Right atrium auricular region (tissue), 2 donors: ENCODE measurements at places on chromosomes 1 and 21. TPM values are rescaled to one million over a fixed set of nuclear protein-coding genes. Genes with fewer than 3 reads are reported as not detected.

DNA sequence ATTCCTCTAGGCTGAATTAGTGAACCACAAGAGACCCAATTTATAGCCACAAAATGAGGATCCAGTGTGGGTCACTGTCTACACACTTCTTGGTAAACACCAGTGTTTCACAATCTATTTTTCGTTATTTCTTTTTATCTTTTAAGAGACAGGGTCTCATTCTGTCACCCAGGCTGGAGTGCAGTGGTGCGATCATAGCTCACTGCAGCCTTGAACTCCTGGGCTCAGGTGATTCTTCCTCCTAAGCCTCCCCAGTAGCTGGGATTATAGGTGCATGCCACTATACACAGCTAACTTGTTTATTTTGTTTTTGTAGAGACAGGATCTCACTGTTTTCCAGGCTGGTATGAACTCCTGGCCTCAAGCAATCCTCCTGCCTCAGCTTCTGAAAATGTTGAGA, 29.3 kb upstream of the SLC45A3 start:
- no peak for DNase-seq

The SLC30A1 gene
- 13.1 TPM for total RNA-seq

GRCh38 chr1:225754940-225755641, 22.5 kb upstream of the SRP9 start:
- peak; percentile 76 for DNase-seq

The APCS gene
- total RNA-seq: not detected

DNA sequence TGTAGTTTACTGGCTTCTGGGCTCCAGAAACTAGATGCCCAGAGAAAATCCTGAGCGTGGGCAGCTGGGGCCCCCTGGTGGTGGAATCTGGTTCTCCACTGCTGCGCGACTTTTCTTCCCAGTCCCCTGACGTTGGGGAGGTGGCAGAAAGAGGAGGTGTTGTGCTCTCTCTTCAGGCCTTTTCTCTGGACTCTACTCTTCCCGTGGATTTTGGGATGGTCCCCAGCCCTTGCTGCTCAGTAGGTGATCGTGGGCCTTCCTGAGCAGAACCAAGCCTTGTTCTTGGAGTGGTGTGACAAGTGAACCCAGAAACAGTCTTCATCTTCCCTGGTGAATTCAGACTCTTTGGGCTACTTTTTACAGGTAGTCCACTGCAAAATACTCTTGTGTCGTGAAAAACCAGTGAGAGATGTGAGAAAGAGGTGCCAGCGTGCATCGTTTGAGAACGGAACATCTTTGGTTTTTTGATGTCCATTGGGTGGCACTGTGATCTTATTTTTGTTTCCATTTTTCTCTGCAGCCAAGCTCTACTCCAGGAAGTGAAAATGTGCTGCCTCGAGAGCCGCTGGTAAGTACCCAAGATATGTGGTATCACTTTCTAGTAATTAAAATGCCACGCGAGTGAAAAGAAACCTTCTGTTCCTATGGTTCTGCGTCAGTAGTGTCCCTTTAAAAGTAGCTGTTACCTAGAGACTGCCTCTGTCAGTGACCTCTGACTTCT, 20.2 kb downstream of the PEX14 start:
- DNase-seq: peak; percentile 70

GRCh38 chr1:4006676-4007374, 106.8 kb upstream of the C1orf174 start:
- no peak for DNase-seq

The OR6K3 gene
- total RNA-seq: not detected
